Smooth muscle cell of the pulmonary artery (primary cell): ENCODE measurements at places on chromosomes 4 and X. TPM values are rescaled to one million over a fixed set of nuclear protein-coding genes. Genes with fewer than 3 reads are reported as not detected.

Gene C4orf50
- total RNA-seq, result under 0.01 TPM in 1 of 2 replicates, not detected in the other

Gene DCAF8L2
- total RNA-seq, result 0.20 TPM in 1 of 2 replicates, not detected in the other

Gene CABS1
- total RNA-seq, result not detected in 2 replicates

Gene ODAM
- not detected in 2 replicates for total RNA-seq

Gene WDR17
- 0.76 and 1.2 TPM in 2 replicates for total RNA-seq

Gene MAOB
- total RNA-seq, result 1.7 and 4.2 TPM in 2 replicates
